ENCODE measurements at places on chromosomes 7 and 10.

DNA sequence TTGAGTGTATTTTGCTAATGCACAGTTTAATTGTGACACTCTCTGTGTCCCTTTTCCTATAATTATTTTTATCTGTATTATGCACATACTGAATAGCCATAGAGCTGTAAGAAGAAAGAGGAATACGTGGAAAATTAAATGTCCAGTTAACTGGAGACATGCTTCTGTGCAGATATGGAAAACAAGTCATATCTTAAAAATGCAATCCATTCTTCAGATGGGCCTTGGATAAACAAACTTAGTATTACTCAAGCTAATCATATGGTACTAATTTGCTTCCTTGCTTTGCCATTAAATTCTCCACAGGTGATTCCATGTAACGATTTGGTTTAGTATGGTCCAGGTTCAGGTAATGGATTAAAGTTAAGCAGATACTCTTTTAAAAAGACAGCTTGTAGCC is 201.2 kb upstream of the CELF2 start:
- DNase-seq, result no peak

- DNase-seq, result no peak
Measured at GRCh38 chr10:51000164-51000563, 74.1 kb upstream of the PRKG1 start.

DNA sequence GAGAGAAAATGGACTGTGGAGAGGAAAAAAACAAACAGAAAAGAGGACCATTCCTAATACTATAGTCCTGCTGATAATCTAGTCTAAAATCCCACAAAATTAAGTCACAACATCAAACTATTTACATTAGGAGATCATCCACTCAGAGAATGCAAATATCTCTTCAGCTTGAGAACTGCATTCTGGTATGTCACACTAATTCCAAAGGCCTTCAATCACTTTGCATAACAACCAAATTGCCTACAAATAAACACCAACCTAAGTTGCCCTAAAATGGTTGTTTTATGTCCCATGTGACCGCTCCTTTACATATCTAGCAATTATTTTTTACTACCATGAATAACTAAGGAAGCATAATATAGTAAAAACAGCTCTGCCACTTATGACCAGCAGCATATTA is 264.3 kb downstream of the CACNA2D1 start:
- peak; percentile 18 for DNase-seq

GRCh38 chr7:100093925-100094486 is 5.2 kb downstream of the COPS6 start:
- DNase-seq, result no peak

DNA sequence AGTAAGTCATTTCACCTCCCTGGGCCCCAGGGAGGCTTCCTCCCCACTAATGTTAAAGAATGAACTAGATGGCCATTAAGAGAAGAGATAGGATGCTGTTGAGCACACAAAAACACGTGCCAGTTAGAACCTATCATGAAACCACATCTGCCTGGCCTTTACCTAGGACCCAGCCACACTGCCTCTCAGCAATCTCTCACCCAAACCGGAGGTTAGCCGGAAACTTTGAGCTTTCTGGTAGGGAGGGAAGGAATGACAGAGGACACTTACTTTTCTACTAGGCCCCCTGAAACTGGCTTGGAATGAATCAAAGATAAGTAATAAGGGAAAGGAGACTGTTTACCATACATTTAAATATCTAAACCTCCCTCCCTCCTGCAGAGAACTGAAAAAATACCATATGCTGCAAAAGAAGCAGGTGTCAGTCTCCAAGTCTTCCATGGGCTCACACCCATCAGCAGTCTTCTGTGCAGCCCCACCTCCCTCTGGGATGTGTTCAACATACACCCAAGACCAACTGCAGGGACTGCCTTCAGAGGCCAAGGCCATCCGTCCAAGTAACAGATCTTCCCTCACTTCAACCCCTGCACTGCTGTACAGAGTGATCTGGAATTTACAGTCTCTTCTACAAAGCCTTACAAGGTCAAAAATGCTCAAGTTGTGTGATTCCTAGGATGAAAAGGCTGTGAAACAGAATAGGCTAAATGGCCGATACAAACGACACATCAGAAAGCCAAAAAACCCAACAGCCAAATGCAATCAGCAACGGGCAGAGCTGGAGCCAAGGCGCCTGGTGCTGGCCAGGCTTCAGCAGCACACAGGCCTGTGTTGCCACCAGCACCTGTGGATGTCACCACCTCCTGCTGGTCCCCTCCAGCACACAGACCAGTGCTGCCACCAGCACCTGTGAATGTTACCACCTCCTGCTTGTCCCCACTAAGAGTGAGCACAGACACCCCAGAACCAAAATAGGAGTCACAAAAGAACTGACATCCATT is 42.4 kb downstream of the SORBS1 start:
- no peak for DNase-seq

GRCh38 chr10:86043236-86043635 is 323.4 kb downstream of the GRID1 start:
- DNase-seq, result no peak

GRCh38 chr7:44858161-44858560 is 10.3 kb upstream of the H2AZ2 start:
- no peak for DNase-seq

GRCh38 chr7:52635021-52635420 is 400.4 kb upstream of the POM121L12 start:
- DNase-seq, result no peak

- no peak for DNase-seq
Measured at GRCh38 chr10:58919927-58920654, 256.4 kb upstream of the PHYHIPL start.

DNA sequence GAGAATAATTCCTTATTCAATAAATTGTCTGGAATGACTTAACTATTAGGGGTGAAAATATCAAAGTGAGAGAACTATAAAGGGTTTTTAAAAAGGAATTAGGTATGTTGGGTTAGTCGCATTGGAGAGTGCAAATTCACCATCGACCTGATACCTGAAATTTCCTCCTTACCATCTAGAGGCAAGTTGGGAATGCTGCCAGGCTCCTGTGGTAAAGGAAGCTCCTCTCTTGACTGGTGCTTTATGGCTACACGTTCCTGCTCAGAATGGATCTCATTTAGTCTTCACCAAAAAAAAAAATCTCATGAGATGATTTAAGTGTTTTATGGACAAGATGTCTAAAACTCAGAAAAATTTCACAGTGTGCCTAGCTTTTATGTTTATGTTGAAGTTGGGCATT is 129.8 kb downstream of the EGFR start:
- no peak for DNase-seq

DNA sequence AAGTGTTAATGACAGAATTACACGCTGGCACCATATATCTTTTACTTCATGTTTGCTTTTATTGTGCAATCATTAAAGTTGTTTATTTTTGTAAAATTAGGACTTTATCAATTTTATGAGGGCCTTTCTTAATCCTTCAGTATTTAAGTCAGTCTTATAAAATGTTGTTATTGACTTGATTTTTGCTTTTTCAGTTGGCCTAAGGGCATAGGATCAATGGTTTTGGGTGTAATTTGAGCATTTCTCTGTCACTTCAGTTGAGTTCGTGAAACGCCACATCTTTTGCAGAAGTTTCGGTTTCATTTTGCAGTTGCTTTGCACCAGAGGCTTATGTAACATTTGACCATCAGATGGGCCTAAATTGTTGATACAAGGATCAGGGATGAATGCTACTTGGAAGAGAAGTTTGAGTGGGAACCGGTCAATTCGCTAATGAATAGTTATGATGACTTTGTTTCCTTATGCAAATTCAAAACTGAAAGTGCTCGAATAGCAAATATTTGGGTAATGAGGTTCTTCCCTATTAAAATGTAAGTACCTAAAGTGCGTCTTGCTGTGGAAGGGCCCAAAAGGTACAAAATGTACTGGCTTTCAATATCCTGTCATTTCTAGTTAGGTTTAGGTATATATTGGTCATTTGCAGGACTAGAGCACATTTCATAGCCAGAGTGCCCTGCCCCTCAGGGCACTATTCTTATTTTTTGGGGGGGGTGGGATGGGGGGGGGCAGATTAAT is 340.9 kb downstream of the LRMDA start:
- no peak for DNase-seq

DNA sequence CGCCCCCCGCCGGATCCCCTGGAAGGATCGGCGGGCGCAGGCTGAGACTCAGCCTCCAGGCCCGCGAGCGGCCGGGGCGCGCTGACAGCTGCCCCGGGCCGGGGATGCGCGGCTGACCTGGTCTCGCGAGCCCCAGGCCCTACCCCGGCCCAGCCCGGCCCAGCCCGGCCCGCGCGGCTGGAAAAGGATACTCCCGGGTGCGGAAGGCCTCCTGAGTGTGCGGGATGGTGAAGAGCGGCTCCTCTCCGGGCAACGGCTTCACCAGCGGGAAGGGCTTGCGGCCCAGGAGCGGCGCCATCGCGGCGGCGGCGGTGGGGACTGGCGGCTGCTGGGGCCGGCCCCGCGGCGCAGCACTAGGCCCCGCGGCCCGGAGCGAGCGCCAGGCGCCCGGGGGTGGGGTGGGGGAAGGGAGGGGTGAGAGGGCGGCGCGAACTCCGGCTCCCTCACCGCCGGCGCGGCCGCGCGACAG is 423 bp downstream of the BAZ1B start:
- peak; percentile 82 for DNase-seq

DNA sequence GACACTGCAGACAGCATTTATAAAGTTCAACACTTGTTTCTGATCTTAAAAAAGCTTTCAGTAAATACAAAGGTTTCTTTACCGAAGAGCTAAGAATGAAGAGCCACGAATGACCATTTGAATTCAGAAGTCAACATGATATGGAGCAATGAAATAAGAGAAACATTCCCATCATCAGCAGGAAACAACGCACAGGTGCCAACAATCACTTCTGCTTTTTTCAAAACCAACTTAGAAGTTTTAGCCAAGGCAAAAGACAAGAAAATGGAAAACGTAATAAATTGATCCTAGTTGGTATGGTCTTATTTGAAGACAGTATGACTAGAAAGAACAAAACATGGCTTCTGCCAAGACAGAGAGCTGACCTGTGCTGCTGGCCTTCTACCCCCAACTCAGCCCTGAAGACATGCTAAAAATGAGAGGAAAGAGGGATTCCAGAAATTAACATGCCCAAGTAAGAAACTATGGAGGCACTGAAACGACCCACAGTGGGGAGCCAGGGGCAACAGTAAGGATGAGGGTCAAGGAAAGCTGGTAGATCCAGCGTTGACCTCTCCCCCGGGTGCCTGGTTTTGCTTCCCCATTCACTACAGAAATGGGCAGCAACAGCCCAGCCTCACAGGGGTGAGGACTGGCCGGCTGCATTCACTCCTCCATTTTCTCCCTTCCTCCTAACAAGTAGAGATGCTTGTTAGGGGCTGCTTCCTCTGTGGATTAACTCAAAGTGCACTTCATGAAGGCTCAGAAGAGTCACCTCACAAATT is 30.1 kb downstream of the VPS41 start:
- no peak for DNase-seq

GRCh38 chr10:78292982-78293865 is 259.6 kb downstream of the RPS24 start:
- DNase-seq, result no peak

- peak; percentile 48 for DNase-seq
Measured at GRCh38 chr7:101814991-101815825, 2.2 kb upstream of the CUX1 start.

GRCh38 chr10:91415816-91416215 is 5.7 kb downstream of the HECTD2 start:
- no peak for DNase-seq

- DNase-seq, result no peak
Measured at GRCh38 chr7:92988941-92989545, 128.7 kb downstream of the SAMD9 start.

- peak; percentile 31 for DNase-seq
Measured at GRCh38 chr7:68785036-68785435, 813.2 kb upstream of the AUTS2 start.

DNA sequence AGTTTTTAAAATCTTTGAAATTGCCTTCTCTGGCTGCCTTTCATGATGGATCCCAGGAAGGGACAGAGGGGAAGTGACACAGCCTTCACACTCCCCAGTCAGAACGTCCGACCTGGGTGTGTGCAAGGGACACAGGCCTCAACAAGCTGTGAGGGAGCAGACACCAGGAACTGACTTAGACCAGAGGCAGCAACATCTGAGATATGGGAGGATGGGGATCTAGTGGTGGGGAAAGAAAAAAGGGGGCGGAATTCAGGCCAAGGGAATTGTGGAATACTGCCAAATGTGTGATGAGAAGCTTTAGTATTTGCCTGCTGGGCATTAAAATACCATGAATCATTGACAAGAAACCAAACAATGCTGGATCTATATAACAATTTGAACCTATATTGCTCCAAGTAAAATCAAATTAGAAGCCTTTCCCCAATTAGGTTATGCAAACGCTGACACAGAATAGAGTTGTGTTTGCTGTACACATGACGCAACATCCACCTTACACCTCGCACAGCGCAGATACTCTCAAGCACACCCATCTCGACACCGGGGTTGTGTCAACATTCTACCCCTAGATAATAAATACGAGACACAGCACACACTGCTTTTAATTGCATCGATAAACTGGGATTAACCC is 17.2 kb upstream of the MNX1 start:
- peak; percentile 58 for DNase-seq

- DNase-seq, result no peak
Measured at GRCh38 chr7:152513861-152514770, 78.3 kb upstream of the KMT2C start.

- DNase-seq, result no peak
Measured at GRCh38 chr10:80444124-80444523, 10.0 kb upstream of the TSPAN14 start.

DNA sequence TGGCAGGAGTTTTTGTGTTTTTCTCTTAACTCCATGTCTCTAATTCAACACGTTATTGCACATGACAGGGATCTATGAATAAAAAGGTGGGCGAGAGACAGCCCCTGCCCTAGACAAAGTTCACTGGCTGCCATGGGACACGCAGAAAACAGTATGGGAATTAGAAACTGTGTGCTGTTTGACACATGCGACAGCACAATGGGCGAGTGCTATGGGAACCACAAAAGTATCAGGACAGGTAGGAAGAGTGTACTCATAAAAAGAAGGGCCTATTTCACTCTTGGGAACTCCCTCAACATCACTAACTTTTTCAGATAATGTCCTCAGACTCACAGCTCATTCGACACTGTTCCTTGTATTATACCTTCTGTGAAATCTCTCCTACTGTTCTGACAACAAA is 45.7 kb downstream of the MINDY3 start:
- DNase-seq, result no peak

GRCh38 chr10:69119896-69120295 is 4.1 kb upstream of the VPS26A start:
- DNase-seq, result no peak

- no peak for DNase-seq
Measured at GRCh38 chr7:129493555-129493954, 8.8 kb upstream of the SMKR1 start.

DNA sequence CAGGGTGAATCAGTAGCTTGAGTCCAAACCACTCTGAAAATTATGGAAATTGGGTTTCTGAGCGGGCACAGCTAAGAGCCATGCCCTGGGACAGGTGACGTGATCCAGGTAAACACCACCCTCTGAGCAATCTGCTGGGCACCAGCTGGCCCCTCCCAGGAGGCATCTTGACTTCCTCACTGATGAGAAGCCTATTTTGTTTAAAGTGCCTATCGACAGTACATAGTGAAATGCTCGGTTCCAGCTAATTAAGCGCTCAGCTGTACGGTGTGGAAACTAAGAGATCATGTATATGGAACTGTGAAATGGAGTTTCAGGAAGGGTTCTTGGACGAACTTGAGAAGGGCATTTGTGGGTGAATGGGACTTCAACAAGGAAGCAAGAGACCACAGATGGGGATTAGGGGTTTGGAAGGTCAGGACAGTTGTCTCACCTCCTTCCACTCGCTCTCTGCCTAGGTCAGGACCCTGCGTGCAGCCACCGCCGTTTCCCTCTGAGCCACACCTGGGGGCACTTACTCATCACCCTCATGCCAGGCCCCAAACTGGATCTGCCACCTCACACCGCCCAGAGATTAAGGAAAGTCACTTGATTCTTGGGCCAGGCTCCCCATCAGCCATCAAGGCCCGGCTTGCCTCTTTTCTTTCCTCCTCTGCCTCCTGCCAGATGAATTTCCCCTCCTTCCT is 3.2 kb downstream of the ITPRIP start:
- peak; percentile 70 for DNase-seq

Measured in NCI-H2081 (cell line).